ENCODE measurements at places on chromosomes 16 and 17. TPM values are rescaled to one million over a fixed set of nuclear protein-coding genes. Genes with fewer than 3 reads are reported as not detected.

PRKCB gene
- 16.7 TPM for polyA plus RNA-seq

GPR139 gene
- 1.9 TPM for polyA plus RNA-seq

KLHL10 gene
- 0.26 TPM for polyA plus RNA-seq

CIBAR2 gene
- polyA plus RNA-seq: 0.18 TPM

SCGB1C2 gene
- not detected for polyA plus RNA-seq

RHBDF2 gene
- 27.9 TPM for polyA plus RNA-seq

ZNF205 gene
- 28.5 TPM for polyA plus RNA-seq

CHD9NB gene
- 5.9 TPM for polyA plus RNA-seq

TBX6 gene
- 3.6 TPM for polyA plus RNA-seq

CHRNE gene
- 0.33 TPM for polyA plus RNA-seq

KRT32 gene
- not detected for polyA plus RNA-seq

NOXO1 gene
- 1.3 TPM for polyA plus RNA-seq

GRAPL gene
- polyA plus RNA-seq: 0.15 TPM

FKBP10 gene
- 283 TPM for polyA plus RNA-seq

TPSG1 gene
- polyA plus RNA-seq: not detected

APOH gene
- polyA plus RNA-seq: not detected

ITGAD gene
- not detected for polyA plus RNA-seq

SLC12A3 gene
- polyA plus RNA-seq: 0.03 TPM

GAST gene
- polyA plus RNA-seq: not detected

Measured in H1 (cell line).